ENCODE measurements at places on chromosomes 4 and X.

GRCh38 chr4:59712470-59712869, 1487.7 kb upstream of the ADGRL3 start:
- no peak for DNase-seq

GRCh38 chr4:2442175-2442993, 23.6 kb downstream of the CFAP99 start:
- DNase-seq: no peak

GRCh38 chr4:185932491-185932890, 120.5 kb upstream of the SORBS2 start:
- DNase-seq: no peak

DNA sequence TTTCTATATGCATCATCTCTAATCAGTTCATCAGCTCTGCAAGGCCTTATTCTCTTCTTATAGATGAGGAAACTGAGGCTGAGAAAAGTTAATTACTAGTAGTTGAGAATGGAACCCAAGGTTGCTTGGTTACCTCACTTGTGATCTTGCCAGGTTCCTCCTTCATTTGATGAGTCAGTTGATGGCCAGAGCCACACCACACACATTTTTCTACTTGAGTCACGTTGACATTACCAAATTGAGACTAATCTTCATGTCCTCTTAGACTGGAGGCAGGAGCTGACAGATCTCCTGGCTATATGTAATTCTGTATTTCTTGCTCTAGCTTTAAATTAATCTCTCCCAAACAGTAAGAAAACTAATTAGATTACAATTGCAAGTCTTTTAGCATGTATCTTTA, 428.4 kb downstream of the AFF2 start:
- DNase-seq: no peak

DNA sequence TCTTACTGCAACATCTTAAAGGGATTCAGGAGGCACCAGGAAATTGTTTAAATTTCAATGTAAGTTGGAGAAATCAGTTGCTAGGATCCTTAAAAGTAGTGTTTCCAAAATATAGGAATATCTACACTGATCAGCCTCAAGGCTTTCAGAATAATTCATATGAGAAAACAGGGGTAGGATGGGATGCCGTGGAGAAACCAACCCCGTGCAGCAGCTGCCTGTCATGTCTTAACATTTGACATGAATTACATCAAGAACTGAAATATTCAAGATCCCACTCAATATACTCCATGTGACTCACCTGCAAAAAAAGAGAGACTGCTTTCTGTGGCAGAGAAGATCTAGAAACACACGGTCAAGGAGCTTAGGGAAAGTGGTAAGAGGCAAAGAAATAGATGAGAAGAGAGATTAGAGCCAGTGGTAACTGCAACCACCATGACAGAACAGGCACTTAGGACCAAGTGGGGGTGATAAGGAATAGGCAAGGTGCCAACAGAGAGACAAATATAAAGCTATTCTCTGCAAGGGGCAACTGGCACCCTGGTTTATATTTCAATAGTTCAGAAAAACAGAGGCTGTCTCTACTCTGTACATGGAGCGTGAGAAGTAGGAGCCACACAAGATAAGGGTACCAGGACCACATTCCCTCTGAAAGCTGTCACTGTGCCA, 64.0 kb downstream of the SLC39A8 start:
- no peak for DNase-seq

Measured in effector CD4-positive, alpha-beta T cell (primary cell).